Stimulated activated CD8-positive, alpha-beta memory T cell treated with anti-CD3 and anti-CD28 coated beads, Interleukin-7, amount 100 ng/mL, for 4 hours (primary cell): ENCODE measurements at places on chromosomes 2 and 18.

GRCh38 chr2:120252225-120253020 lies at the start of gene RALB:
Gene RALB (plus strand): TSS chr2:120252852. CDS start chr2:120278665, 25,813 bp downstream.
- DNase-seq, result peak; percentile 96

DNA sequence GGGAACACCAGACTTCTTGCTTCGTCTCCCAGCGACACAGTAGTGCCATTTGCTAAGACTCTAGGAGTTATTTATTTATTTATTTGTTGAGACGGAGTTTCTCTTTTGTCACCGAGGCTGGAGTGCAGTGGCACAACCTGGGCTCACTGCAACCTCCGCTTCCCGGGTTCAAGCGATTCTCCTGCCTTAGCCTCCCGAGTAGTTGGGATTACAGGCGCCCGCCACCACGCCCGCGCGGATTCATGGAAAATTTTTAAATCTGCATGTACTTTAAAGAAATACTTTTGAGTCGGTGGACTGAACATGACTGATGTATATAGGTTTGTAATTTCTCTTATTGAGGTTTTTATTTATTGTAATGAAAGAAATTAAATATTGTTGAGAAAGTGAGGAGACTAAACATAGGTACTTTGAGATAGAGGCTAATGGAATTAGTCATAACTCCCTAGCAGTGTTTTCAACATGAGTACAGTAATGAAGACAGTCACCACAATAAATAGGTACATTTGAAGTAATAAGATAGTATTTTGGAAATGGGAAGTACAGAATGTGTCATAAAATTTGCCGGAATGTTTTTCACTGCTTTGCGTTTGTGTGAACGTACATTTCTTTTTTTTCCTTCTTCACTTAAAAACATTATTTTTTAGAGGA lies 983 bp downstream of the MTX2 start:
- no peak for DNase-seq

DNA sequence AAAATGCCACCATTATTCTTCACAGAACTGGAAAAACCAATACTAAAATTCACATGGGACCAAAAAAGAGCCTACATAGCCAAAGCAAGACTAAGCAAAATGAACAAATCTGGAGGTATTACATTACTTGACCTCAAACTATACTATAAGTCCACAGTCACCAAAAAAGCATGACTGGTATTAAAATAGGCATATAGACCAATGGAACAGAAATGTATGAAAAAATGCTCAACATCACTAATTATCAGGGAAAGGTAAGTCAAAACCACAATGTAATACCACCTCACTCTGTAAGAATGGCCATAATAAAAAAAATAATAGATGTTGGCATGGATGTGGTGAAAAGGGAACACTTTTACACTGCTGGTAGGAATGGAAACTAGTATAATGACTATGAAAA lies 158.6 kb downstream of the CDH2 start:
- no peak for DNase-seq

DNA sequence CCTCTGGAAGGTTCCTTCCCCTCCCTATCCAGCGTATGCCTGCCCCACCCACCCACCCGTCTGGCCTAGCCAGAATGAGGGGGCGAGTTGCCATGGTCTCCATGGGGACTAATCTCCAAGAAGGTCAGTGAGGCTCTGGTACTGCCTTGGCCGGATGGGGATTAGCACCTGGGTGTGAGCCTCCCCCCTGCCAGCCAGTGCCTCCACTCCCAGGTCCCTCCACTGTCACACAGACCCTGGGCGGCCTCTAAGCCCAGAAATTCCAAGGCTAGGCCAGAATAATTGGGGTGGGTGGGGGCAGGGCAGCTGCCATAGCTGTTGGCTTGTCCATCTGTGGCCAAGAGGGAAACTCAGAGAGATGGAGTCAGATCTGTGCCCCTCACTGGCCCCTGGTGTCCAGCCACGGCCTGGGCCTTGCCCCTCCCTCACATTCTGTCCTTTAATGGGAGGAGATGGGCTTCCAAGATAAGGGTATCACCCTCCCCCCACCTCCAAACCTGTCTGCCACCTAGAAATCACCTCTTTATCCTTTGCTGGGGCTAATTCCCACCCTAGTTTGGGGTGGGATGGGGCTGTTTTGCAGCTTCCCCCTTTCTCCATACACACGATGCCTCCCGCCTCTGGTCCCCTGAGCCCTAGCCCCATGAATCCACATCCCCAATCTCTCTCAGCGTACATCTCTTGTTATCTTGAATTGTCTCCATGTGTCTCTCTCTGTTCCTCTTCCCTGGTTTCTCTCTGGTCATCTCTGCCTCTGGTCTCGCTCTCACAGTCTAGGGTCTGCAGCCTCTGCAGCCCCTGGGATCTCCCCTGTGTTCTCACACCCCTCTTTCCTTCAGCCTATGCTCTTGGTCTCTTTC lies 6.0 kb upstream of the CRYBA2 start:
- DNase-seq, result no peak

- no peak for DNase-seq
Observed at GRCh38 chr2:38682008-38682575, 16.2 kb downstream of the GALM start.

DNA sequence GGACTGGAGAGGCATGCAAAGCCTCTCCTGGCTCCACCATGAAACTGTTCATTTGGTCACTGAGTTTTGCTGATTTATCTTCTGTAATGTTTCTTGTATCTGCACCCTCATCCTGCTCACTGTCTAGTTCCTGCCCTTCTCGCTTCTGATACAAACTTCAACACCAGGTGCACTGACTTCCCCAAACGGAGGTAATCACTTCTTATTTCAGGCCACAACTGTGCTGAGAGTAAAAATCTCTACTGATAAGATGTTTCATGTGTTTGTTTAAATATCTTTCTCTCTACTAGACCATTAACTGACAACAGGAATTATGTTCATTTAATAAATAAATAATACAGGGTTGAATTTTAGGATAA lies 10.9 kb upstream of the NT5C1B start:
- DNase-seq, result no peak

DNA sequence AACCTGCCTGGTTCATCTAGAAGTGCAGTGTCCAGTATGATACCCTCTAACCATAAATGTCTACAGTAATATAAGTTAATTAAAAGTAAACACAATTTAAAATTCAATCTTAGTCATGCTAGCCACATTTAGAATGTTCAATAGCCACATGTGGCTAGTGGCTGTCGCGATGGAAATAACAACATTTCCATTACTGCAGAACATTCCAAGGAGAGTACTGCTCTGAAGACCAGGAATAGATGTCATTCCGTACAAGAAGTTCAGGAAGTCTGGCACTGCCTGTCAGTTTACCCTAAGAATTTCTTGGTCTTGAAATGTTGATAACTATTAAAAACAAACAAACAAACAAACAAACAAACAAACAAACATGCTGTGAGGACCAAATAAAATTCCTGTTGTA lies 17.2 kb downstream of the LANCL1 start:
- DNase-seq, result no peak

- DNase-seq, result no peak
Observed at GRCh38 chr2:147165697-147166382, 679.0 kb upstream of the ACVR2A start.

GRCh38 chr2:59570818-59571217 lies 982.6 kb downstream of the BCL11A start:
- no peak for DNase-seq

GRCh38 chr2:205706769-205707381 lies 24.6 kb downstream of the NRP2 start:
- DNase-seq, result no peak

- no peak for DNase-seq
Observed at GRCh38 chr2:230852113-230852512, 12.6 kb upstream of the ITM2C start.

DNA sequence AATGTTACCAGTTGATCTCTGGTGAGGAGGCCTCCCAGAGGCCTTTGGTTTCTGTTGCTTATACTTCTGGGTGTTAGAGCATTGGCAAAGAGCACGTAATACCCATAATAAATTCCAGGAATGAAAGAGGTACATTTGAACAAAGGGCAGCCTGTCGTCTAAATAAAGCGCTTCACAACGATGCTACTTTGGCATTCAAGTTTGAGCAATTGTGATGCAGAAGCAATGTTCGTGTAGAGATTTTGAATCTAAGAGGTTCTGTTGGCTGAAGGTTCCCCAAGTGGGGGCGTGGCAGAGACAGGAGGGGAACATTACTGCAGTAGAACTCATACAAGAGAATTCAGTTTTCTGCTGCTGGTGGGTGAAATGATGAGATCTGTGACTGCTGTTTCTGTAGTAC lies 27.8 kb downstream of the ZNF532 start:
- no peak for DNase-seq

GRCh38 chr18:31634331-31634713 lies 42.6 kb downstream of the TTR start:
- no peak for DNase-seq

DNA sequence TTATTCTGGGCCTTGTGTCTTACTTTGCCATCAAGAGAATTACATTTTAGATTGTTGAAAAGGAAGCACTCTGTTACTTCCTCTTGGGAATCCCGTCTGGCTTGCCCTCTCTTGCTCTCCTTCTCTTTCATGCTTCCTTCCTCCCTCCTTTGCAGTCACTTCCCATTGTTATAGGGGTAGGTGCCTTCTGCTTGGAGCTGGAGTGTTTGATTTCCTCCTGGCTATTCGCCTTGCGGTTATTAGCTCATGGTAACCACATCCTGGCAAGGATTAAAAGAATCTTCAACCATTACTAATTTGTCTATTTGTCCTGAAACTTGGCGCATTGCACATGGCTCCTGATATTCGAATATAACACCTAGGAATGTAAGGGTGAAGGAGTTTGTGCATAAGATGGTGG lies 115.0 kb downstream of the CERS6 start:
- no peak for DNase-seq

- no peak for DNase-seq
Observed at GRCh38 chr2:220275454-220275853, 648.0 kb downstream of the SLC4A3 start.

GRCh38 chr2:238941262-238941792 lies 93.4 kb downstream of the TWIST2 start:
- DNase-seq, result no peak

GRCh38 chr2:20132990-20133535 lies 81.6 kb upstream of the LAPTM4A start:
- no peak for DNase-seq

GRCh38 chr18:8657873-8658470 lies 47.4 kb upstream of the MTCL1 start:
- DNase-seq, result no peak

GRCh38 chr2:211800001-211800400 lies 738.6 kb downstream of the ERBB4 start:
- no peak for DNase-seq

- DNase-seq, result no peak
Observed at GRCh38 chr2:43355399-43355798, 129.0 kb upstream of the ZFP36L2 start.

GRCh38 chr2:235268535-235268934 lies 225.3 kb upstream of the AGAP1 start:
- DNase-seq, result no peak

DNA sequence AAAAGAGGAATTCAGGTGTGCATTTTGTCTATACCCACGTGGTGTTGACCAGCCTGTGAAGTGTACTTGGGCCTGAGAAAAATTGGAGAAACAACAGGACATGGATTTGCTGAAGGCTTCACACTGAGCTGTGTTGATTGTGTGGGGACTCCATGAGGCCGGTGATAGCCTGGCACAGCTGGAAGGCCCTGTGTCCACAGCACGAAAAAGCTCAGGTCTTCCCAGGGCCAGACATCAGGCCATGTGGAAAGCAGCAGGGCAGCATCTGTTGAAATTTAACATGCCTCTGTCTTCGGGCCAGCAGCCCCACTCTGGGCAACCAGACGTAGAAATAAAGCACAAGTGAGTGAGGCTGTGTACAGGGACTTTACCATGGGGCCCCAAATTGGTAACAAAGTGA lies 84.1 kb downstream of the HS6ST1 start:
- DNase-seq, result no peak

GRCh38 chr2:113136828-113137775 lies 9.7 kb downstream of the IL1RN start:
- DNase-seq, result no peak

DNA sequence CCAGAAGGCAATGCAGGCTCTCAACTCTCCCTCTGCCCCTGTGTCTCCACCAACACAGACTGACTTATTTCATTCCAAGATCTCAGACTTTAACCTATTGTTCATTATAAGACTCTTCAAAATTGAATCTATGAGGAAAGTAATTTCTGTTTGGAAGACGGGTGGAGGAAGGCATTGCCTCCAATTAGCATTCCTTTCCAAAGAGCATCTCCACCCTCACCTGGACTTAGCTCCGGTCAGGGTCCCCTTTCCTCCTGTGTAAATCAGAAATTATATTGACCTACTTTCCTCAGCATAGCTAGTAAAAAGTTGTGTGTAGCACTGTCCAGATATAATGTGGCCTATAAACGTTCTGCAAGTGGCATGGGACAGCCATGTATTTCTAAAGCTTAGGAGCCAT lies 230.4 kb upstream of the ACVR2A start:
- DNase-seq, result no peak

DNA sequence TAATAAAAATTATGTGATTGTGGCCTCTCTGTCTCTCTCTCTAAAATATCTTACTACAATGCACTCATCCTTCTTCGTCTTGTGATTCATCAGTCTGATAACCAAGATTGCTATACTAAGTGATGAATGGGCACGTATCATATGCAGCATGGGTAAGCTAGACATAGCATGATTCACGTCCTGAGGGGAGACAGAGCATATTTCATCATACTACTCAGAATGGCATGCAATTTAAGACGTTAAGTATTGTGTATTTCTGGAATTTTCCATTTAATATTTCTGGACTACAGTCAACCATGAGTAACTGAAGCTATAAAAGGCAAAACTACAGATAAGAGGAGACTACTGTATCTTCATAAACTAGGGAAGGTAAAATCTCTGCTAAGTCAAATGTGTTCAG lies 97.0 kb upstream of the CD226 start:
- DNase-seq, result no peak

DNA sequence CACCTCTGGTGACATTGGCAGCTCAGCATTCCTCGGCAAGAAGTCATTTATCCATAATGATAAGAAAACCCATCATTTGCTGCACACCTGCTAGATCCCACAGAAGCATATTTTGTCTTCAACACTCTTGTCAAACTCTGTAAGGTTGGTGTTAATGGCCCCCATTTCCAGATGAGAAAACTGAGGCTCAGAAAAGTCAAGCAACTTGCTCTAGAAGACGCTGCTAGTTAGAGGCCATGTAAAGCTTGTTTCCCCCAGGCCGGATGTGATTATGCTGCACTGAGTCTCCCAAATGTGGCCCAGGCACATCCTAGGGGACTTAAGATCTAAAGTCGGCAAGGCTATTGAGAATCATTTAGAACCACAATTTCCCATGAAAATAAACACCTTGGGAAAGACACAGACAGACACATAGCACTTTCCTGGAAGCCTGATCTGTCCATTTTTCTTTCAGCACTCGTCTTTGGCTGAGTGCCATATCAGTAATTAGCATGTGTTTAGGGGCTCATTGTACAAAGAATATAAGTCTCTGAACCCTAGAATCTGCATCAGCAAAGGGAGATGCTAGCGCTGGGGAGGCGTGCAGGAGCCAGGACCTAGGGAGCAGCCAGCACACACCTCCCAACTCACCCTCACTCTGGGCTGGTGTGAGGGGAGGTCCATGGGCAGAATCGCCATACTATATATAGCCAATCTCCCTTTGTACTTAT lies 39.3 kb downstream of the C1QL2 start:
- no peak for DNase-seq
